Right renal pelvis (tissue), 4 donors: ENCODE measurements at places on chromosomes 6 and 20.

GRCh38 chr20:47351643-47352331 lies 4.7 kb downstream of the ZMYND8 start:
- DNase-seq: no peak

DNA sequence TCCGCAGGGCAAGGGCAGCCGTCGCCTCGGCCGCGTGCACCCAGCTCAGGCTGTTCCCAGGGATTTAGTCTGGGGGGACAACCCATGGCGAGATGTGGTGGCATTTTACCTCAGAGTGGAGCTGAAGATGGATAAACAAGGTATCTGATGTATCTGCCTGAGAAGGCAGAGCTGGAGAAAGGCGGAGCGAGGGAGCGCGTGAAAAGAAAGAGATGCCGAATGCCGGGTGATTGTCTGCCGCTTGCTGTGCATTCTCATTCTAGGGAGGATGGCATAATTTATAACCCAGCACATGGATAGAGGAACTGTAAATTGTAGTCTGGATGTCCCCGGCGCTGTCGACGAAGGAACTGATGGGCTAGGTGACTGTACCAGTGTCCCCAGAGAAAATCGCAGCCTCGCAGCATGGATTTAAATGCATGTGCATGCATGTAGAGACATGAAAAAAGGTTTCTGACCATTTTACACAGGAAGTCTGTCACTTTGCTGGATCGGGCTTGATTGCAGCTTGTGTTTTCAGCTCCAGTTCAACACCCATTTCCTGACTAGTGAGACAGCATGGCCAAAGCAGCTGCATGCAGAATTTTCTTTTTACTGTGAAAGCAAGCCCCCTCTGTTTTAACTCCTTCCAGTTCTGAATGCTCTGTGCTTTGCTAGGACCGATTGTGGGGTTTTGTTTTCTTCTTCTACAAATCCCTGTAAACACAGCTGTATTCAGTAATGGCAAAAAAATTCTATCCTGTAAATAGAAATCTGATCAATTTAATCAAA lies 149.7 kb downstream of the PRL start:
- no peak for DNase-seq

DNA sequence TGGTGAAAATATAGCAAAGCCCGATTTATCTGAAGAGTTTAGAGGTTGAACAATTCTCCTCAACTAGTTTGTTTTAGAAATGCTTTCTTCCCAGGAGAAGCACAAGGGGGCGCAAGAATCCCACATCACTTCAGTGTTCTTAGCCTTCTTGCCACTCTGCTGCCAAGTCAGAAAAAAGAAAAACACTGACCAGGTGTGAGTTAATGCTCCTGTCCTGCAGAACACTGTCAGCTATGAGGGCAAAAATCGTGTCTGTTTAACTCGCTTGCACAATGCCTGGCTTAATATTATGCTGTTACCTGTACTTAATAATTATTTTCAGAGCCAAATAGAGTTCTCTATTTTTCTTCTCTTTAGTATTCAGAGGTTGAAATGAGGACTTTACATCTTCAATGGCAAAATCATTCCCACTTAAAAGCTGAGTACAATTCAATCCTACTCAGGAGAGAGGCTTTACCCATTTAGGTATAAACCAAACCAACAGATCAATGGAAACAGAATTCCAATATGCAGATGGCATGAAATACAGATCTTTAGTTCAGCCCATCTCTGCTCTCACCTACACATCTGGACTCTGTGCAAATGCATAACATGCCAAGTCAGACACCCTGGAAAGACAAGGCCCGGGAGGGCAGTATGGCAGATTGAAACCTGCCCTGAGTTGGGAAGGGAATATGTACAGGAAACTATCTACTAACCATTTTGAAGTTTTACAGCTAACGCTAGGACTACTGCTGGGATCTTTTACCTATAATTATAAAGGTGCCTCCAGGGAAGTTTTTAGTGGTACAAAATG lies 71.4 kb upstream of the TULP1 start:
- DNase-seq: peak; percentile 63

DNA sequence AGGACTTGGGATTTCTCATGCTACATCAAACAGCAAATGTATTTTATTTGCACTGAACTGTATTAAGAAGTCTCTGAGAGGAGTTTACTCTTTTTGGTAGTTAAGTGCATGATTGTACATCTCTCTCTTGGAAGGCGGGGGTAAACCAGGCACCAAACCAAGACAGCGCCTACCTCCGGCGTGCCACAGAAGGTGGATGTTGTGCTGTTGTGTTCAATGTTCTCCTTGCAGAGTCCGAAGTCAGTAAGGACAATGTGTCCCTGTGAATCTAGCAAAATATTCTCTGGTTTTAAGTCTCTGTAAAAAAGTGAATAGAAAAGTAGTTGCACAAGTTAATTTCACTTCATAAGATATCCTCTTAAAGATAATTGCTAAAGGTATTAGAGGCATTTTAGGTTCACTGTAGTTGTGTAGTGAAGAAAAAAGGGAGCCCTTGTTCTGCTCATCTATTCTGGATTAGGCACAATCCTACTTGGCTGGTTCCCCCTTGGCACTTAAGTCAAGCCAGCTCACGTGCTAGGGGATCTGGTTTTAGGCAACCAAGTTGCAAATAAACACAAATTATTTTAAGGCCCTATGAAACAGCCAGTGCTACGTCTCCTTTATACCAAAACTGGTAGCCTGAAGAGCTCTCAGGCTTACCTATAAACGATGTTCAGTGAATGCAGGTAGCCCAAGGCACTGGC lies 119.7 kb upstream of the SLC2A12 start:
- no peak for DNase-seq

DNA sequence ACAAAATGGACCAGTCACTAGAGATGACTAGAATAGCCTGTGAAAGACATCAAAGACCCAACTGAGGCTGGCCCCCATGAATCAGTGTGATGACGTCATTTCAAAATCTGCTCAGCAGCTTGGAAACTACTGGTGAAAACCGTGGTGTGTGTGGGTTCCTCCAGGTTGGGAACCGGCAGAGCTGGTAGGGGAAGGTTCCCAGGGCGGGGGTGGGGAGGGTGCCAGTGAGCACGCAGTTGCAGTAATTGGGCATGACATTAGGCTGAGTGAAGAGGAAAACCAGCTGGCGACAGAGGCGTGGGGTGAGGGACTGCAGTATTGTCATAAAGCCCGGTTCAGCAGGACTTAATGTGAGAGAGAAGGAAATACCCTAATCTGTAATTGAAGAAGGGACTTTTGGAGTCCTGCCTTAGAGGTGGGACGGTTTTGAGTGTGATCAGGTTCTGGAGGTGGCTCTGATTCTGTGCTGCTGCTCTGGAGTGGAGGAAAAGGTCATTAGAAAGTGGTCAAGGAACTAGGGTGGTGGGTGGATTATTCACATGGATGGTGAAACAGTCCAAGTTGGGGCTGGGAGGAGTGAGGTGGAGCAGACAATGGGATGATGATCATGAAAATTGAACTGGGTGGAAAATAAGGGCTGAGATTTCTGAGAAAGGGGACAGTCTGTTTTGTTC lies 52.0 kb upstream of the MTHFD1L start:
- peak; percentile 27 for DNase-seq

DNA sequence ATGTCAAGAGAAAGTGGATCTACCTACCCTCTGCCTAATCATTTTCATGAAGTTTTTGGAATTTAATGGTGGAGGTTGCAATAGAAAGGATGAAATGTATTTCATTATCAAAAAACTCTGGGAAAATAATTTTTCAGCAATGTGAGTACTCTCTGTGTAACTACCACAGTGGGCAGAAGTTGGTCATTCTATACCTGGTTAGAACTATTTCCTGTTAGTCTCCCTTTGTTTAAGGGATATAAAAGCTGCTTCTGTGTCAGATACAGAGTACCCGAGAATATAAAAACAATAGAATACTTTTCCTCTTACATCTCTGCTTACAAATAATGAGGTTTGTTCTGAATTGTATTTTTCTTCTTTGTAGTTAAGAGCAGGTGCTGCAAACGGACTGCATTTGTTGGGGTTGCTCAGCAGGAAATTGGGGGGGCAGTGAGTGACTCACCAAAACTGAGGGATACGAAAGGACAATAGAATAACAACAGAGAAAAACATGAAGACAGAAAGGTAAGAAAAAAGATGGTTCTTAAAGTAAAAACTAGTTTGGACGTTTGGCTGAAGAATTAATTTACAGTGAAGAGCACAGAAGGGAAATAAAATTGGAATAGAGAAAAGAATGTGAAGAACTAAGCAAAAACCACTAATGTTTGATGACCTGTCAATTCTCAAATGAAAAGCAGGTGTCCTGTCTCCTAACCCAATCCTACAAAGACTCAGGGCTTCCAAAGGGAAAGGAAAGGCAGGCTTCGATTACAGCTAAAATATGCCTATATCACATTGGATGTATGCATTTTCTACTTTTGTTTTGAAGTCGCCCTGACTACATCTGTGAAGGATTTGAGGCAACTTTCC lies 703.1 kb downstream of the RFPL4B start:
- no peak for DNase-seq

DNA sequence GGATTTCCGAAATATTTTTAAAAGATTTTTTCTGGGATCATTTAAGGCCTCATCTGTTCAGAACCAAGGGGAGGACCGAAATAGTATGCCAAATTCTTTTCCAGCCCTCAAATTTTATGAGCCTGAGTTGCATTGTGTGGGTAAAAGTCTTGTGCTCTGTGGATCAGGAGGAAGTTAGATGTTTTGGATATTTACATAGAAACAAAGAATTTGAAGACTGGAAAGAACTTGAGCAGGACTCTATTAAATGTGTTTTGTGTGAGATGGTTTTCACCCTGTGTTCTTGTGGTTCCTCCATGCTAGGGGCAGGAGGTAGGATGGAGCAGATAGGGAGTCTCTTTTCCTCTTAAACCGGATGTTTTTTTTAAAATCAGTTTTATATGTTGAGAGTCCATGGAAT lies 329.1 kb downstream of the LAMA2 start:
- DNase-seq: no peak

- DNase-seq: no peak
These were observed 71.9 kb upstream of the SLC22A16 start for GRCh38 chr6:110548110-110548847.

- DNase-seq: peak; percentile 83
These were observed 101.6 kb upstream of the PRSS16 start for GRCh38 chr6:27145731-27146455.

GRCh38 chr6:90895299-90896074 lies 308.6 kb upstream of the MAP3K7 start:
- DNase-seq: no peak
